SW480 (cell line): ENCODE measurements at places on chromosomes 13 and 19.

- DNase-seq, result no peak
Observed at GRCh38 chr13:108357228-108357627, 87.7 kb downstream of the TNFSF13B start.

- DNase-seq, result no peak
Observed at GRCh38 chr19:38219221-38219620, 4.8 kb downstream of the DPF1 start.

- DNase-seq, result no peak
Observed at GRCh38 chr19:35260694-35261304, 8.0 kb upstream of the USF2 start.

DNA sequence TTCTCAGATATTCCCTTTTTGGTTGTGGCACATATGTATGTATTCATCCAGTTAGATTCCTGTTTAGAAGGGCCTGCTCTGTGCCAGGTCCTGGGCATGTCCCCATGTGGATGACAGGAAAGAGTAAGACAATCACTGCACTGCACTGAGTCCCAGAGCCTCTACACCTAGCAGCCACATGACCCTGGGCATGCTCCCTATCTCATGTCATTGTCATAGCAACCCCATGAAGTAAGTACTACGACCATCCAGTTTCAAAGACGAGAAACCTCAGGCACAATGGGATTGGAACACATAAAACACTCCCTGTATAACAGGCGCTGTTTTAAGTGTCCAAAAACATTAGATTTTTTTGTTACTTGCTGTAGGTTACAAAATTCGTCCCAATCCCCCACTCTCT lies 594.4 kb downstream of the UQCRFS1 start:
- DNase-seq, result no peak
